GDM1 (cell line): ENCODE measurements at places on chromosomes 6 and 20.

DNA sequence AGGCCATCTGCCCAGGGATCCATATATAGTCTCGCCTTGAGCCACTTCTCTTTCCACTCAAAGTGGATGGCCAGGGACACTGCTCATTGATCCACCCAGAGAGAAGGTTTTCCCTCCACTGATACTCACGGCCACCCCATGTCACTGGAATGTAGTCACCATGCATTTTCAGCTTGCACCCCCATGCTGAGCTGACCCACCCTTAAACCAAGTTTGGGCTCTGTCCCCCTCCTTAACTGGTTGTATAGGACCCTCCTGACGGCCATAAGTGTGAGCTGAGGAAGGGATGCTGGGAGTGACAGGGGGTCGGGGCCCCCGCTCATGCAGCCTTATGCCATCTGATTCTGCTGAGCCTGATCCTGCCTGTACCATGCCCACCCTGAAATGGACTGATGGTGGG lies 25.7 kb downstream of the SUMO4 start:
- no peak for DNase-seq

DNA sequence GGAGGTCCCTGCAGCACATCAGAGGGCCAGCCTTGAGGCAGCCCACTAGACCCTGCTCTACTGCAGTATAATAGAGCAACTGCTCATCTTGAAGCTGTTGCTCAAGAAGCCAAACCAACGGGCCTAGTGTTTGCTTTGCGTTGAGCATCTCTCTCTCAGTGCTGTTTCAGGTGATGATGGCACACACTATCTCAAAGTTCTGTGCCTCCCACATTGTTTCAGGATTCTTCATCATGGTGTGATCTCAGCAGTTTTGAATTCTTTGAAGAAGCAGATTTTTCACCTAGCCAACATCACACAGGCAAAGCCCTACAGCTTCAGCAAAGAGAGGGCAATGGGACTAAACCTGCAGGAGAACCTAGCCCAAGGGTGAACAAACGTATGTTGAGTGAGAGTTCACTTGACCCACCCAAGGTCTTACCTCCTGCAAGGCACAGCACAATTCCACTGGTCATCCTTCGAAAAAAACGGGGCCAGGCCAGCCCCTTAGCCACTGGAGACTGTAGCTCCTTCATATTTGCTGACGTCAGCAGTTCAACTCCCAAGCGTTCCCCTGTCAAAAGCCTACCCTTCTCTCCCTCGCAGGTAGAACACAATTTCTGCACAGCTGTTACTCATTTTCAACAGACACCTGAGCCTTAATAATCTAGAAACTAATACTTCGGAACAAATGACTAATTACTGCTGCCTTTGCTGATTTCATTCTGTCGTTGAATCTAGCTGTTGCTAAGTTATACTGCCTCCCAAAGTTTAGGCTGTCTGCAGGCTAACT lies 15.8 kb downstream of the MYB start:
- DNase-seq = no peak

DNA sequence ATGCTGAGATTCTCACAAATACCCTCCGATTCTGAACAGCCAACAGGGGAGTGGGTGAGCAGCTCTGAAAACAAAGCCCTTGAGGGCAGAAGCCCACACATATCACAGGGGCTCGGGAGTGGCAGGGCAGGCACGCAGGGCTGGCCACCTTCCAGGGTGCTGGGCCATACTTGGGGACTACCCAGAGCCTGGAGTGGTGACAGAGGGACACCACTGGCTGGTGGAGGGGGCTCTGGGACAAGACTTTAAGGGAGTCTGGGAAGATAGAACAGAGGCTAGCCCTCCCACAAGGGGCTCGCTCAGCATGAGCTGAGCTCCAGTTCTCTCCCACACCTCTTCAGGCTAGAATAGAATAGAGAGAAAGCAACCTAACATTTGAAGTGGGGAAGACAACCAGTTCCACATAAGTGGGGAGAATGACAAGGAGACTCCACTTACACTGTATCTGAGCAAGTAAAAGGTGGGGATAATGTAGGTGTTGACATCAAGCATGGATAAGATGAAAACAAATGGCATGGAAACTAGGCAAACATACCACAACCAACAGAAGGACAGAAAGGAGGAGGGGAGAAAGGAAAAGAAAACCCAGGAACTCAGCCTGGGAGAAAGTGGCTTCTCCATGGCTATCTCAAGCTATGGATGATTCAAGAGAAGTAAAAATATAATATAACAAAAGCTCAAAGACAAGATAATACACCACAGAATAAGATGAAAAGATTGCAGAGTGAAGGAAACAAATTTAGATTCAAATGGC lies 7.0 kb downstream of the PPIL1 start:
- DNase-seq = no peak

DNA sequence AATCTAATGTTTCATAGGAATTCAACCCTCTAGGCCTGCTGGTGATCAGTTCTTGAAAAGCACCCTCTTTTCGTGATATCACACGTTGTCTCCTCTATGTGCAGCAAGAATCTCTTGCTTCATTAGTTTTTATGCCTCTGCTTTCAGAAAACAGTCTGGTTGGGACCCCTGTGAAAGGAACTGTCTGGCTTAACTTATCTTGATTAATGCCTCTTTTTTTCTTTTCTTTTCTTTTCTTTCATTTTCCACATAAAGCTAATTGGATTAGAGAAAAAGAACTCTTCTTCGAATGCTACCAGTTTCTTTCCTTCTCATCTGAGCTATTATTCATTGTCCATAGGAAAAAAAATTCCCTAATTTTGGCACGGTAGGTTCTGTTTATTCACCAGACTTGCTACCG lies 21.3 kb downstream of the ZNF311 start:
- DNase-seq = no peak

DNA sequence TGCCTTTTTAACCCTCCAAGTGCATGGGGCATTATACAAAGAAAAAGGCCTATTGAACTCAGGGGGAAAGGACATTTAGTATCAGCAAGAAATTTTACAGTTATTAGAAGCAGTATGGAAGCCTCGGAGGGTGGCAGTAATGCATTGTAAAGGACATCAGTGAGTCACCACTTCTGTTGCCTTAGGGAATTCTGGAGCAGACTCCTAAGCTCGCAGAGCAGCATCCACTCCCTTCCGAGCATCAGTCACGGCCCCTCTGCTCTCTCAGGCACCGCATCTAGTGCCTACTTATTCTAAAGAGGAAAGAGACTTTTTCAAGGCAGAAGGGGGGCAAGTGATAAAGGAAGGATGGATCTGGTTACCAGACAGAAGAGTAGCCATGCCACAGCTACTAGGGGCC lies 296.5 kb downstream of the RNGTT start:
- no peak for DNase-seq

- no peak for DNase-seq
Measured at GRCh38 chr6:167236239-167236571, 54.9 kb upstream of the UNC93A start.

DNA sequence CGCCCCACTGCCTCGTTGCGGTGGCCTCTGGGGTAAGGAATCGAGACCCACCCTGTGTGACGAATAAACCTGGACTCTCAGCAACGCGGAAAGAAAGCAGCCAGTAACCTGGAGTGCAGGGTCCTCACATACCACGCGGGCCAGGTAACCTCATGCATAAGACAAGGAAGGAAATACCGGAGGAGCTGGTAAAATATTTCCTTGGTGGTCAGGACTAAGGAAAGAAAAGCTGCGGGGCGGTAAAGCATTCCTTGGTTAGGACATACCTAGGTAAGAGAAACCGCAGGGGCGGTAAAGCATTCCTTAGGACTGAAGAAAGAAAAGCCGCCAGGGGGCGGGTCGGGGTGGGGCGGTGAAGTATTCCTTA lies 80.7 kb downstream of the SYTL3 start:
- no peak for DNase-seq

DNA sequence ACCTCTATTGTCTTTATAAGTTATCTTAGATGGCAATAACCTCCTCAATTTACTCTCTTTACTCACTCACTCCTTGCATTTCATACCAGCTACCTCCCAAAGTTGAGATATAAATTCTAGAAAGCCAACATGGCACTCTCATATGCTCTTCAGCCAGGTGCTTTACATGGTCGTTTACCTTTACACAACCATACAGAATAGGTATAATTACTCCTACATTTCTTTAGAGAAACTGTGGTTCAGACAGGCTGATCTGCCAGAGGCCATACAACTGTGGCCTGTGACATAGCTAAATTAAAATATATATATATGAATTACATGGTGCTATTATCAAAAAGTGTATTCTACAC lies 45.7 kb downstream of the HBS1L start:
- DNase-seq = no peak

- no peak for DNase-seq
Measured at GRCh38 chr20:609371-609964, 641 bp downstream of the TCF15 start.

DNA sequence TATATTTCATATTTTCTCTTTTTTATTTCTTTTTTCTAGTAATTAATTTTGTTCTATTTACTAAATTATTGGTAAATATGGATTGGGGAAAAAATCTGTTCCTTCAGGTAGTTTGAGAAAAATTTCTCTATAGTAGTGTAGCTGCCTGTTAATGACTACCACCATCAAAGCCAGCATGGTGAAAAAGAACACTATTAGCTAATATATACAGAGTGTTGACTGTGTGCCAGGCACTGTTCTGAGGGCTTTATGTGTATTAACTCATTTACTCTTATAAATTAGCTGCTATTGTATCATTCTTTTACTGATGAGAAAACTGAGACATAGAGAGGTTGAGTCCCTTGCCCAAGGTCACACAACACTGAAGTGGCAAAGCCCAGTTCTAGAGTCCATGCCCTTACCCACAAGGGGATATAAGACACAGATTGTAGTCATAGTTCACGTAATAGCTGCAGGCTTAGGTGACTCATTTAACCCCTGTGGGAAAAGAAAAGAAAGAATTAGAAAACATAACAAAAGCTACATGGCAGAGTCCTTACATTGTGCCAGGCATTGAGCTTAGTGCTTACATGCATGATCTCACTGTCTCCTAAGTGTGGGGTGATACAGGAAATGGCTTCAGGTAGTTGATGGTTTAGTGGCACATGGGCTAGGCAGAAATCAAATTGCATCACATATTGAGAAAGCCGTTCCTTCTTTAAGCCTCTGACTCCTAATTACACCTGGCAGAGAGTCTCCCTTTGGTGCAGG lies 12.2 kb upstream of the AKIRIN2 start:
- DNase-seq = no peak
